Mammary epithelial cell (primary cell): ENCODE measurements at places on chromosomes 2 and 18.

DNA sequence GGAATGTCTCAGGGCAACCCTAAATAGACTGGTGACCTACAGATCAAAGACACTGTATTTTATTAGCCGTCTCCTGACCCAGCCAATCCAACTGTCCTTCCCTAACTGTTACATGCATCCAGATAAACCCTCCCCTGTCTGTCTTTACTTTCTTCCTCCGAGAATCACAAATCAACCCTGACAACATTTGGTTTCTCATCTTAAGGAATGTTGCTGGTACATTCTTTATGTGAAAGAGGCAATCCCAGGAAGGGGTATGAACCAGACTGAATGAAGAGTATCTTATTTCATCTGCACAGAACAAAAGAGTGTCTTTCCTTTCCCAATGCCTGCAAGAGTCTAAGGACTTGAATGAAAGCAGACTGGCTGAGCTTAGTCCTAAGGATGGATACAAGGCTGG is 113.9 kb upstream of the LTBP1 start:
- DNase-seq = no peak

DNA sequence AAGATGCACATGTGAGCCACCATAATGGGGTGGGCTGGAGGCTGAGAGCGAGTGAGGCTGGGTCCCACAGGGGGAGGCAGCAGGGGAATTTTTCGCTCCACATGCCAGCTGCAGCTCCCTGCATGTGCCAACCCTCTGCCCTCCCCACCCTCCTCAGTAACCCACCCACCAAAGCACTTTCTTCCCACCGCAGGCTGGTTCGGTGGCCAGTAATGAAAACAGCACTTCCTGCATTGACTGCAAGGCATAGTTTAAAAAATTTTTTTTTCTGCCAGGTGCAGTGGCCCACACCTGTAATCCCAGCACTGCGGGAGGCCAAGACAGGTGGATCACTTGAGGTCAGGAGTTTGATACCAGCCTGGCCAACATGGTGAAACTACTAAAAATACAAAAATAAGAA is 147.5 kb upstream of the TTC39C start:
- DNase-seq = no peak

DNA sequence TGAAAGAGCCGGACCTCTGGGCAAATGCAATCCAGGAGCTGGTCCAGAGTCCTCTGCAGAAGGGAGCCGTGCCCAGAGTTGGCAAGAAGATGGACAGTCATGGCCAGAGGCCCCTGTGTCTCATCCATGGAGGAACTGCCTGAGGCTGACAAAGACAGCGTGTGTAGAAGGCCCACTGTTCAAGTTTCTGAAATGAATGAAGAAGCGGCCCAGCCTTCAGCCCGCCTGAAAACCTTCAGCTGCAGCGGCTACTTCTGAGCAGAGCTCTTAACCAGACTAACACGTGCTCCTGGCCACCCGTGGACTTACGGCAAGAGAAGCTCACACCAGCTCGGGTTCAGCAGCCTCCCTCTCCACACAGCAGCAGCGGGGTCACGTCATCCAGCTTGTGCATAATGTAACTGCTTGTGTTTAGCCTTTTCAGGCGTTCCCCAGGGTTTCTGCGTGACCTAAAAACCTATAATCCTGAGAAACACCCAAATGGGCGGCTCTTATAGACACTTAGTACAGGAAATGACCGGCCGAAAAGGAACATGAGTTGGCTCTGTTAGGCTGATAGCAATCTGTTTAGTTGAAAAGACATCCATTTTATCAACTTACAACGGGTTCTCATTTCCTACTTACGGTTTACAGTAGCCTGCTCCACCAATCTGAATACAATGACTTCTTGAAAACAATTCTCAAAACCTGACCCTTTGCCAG is at the start of gene FAM124B:
TSS of gene FAM124B (minus strand) at position 467 of the 702 bp plus-strand sequence. CDS start at position 128, 339 bp downstream.
- DNase-seq = no peak

DNA sequence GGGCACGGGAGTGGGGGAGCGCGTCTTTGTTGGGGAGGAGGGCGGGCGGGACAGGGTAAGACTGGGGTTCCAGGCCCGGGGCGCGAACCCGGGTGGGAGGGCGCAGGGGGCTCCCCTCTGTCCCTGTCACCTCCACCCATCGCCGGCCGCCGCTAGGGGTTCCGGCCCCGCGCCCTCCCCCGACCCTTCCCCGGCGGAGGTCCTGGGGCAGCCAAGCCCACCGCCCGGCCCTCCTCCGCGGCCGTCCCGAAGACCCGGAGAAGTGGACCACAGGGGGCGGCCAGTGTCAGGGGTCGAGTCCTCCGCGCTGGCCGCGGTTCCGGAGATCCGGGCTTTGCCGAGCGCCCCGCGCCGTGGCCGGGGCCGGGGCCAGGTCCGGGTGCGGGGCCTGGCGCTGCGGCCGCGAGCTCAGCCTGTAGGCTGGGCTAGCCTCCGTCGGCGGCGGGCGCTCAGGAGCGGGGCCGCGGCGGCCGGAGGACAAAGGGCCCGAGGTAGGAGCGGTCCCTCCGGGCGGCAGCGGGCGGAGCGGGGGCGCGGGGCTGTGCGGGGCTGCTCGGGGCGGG is 16.6 kb upstream of the E2F6 start:
- no peak for DNase-seq

- DNase-seq = peak; percentile 69
These were observed at the start of gene NPPC for GRCh38 chr2:231926180-231926741. TSS of gene NPPC (minus strand) at chr2:231926396. CDS start at chr2:231926249, 147 bp downstream.
